Activated effector memory CD4-positive, alpha-beta T cell treated with anti-CD3 and anti-CD28 coated beads, Interleukin-2, amount 50 U/mL, for 16 hours (primary cell): ENCODE measurements at places on chromosomes 7 and 10.

GRCh38 chr7:100476903-100477870 is 1.8 kb downstream of the TSC22D4 start:
- DNase-seq = peak; percentile 78

DNA sequence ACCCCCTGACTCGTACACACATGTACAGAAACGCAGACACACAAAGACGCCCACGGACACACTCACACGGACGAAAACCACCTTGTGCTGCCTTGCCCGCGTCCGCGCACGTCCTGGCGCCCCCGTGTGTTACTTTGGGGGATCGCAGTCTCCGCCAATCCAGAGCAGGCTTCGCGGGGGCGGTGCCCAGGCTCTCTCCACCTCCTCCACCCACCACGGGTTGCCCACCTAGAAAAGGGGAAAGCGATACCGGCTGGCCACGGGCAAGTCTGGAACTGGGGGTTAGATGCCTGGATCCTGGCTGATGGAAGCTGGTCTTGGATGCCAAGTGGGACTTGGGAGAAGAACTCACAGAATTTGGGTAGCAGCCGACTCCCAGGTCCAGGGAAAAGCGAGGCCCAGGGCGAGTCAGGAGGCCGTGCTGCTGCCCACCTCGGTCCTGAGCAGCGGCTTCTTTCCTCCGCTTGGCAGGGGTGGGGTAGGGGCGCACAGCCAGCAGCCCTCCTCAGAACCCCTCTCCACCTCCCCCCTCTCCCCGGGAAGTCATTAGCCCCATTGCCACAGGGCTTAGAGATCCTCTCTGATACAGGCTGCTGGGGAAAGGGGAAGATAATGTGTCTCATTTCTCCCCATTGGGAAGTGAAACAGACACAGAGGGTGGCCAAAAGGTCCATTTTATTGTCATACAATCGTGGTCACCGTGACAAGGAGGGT is 4.6 kb upstream of the VGF start:
- peak; percentile 94 for DNase-seq

DNA sequence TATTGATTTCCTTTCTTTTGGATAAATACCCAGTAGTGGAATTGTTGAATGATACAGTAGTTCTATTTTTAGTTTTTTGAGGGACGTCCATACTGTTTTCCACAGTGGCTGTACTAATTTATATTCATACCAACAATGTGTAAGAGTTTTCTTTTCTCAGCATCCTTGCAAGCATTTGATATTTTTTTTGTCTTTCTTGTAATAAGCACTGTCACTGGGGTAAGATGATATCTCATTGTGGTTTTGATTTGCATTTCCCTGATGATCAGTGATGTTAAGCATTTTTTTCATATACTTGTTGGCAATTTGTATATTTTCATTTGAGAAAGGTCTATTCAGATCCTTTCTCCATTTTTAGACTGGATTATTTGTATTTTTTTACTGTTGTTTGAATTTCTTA is 308.7 kb downstream of the PTEN start:
- DNase-seq = no peak

GRCh38 chr7:40401406-40401805 is 266.6 kb downstream of the SUGCT start:
- no peak for DNase-seq

- DNase-seq = no peak
These were observed 520.2 kb upstream of the ZWINT start for GRCh38 chr10:56881218-56881617.

DNA sequence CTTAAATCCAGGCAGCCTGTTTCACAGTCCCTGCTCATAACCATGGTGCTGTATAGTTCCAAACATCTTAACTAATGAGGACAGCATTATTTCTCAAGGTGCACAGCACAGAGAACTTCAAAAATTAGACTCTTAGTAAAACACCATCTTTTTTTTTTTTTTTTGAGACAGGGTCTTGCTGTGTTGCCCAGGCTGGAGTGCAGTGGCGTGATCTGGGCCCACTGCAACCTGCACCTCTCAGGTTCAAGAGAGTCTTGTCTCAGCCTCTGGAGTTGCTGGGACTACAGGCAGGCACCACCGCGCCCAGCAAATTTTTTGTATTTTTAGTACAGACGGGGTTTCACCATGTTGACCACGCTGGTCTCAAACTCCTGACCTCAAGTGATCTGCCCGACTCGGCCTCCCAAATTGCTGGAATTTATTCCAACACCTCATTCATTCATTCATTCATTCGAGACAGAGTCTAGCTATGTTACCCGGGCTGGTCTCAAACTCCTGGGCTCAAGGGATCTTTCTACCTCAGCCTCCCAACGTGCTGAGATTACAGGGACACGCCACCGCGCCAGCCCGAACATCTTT is 507 bp upstream of the TMEM254 start:
- no peak for DNase-seq

DNA sequence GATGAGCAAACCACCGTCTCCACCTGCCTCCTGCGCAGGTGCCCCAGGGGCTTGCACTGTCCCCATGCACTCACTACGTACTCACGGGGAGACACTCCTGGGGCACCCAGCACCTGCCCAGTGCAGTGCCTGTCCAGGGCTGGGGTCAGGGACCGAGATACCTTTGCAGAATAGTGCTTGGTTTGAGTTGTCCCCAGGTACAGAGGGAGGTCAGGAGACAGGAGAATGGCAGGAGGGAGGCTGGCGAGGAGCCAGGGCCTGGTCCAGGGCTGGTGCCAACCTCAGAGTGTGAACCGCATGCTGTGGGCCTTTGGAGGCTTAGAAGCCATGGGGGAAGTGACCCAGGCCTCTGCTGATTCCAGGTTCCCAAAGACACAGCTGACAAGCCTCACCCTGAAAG is 110.1 kb upstream of the GPR26 start:
- DNase-seq = no peak

GRCh38 chr10:113379091-113379490 is 173.8 kb upstream of the HABP2 start:
- DNase-seq = no peak

- no peak for DNase-seq
These were observed 598.6 kb upstream of the MGMT start for GRCh38 chr10:128868481-128868880.

DNA sequence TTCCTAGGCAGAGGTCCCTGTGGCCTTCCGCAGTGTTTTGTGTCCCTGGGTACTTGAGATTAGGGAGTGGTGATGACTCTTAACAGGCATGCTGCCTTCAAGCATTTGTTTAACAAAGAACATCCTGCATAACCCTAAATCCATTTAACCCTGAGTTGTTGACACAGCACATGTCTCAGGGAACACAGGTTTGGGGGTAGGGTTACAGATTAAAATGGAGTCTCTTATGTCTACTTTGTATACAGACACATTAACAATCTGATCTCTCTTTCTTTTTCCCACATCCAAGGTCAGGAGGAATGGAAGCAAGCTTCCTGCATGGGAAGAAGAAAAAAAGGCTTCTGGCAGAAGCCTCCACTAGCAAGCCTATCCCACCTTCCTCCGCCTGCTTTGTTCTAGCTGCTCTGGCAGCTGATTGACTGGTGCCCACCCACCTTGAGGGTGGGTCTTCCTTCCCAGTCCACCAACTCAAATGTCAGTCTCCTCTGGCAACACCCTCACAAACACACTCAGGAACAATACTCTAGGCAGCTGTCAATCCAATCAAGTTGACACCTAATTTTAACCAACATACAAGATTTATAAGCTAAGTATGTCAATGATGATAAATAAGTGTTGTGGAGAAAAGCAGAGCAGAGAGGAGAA is 176.5 kb upstream of the CCZ1B start:
- DNase-seq = no peak

DNA sequence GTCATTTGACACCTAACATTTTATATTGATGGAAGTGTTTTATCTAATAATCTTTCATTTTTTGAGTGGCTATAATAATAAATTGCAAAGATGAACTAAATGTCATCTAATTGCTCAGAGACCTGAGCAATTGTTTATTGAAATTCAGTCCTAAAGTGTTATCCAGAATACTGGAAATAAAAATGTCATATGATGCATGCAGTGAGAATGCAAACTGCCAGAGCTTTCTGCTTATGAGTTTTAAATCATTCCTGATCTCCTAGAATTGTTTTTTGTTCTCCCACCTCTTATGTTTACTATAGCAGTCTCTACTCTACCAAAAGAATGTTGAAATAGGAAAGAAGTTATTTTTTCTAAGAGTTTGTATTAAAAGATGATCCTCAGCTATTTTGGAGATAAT is 116.7 kb downstream of the FOXP2 start:
- DNase-seq = no peak

GRCh38 chr10:117546020-117546580 is 3.6 kb downstream of the EMX2 start:
- no peak for DNase-seq

DNA sequence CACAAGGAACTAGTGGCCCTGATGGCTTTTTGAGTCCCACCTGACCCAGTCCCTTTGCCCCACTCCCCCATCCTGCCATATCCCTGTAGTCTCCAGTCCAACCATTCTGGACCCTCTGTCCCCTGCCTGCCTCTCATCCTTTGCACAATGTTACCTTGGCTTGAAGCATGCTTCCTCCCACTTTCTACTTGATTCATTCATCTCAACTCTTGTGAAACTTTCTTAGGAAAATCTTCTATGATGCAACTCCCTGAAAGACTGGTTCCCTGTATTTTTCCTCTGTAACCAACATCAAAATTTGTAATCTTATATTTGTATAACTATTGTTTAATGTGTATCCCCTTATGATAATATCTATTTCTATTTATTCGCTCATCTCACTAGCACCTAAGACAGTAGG is 151.5 kb downstream of the LRRTM3 start:
- no peak for DNase-seq

DNA sequence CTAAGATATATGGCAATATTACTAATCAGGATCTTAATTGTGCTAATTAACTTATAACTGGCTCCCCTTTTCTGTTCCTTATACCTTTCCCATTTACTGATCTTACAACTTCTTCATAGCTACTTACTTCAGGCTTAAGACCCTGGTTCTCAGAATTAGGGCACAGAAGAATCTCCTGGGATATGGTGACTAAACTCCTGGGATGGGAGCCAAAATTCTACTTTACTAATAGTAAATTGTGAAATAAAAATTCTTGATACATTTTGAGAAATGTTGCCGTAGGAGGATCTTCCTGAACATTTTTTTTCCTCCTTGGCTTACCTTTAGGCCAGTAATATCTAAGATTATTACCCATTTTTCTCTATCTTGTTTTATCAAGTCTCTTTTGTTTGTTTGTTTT is 309.5 kb downstream of the ATRNL1 start:
- DNase-seq = no peak
